Activated T-helper 9 cell treated with anti-CD3 and anti-CD28 coated beads, Interleukin-2, amount 50 U/mL, for 16 hours (primary cell): ENCODE measurements at places on chromosomes 2 and 18.

DNA sequence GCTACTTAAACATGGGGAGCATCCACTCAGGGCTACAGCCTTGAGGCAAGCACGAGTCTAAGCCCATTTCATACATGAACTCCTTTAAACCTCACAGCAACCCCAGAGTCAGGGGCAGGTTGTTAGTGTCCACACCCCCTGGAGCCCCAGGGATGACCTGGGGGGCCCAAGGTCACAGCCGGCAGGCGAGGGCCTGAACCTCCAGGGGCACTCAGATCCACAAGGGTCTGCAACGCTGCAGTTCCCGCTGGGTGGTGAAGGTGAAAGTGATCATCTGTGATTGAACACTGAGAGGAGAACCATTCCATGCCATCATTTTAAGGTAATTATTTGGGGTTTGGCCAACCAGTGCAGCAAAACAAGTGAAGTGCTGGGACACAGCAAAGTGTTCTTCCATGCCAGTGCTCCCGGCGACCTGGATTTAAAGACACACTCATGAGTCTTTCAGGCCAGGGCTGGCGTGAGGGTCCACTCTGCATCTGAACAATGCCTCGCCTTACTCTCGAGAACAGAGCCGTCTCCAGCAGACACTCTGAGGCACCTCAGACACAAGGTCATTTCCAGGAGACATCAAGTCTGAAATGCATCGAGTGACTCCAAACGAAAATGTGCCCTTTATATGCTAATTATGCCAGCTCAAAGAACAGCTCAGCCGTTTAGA is 61.6 kb upstream of the SNTG2 start:
- no peak for DNase-seq

GRCh38 chr18:35110554-35111485 is 69.6 kb downstream of the MAPRE2 start:
- no peak for DNase-seq

GRCh38 chr18:10365901-10366300 is 88.5 kb upstream of the APCDD1 start:
- DNase-seq: no peak

- DNase-seq: no peak
These were observed 21.4 kb downstream of the SLC3A1 start for GRCh38 chr2:44296653-44297052.

DNA sequence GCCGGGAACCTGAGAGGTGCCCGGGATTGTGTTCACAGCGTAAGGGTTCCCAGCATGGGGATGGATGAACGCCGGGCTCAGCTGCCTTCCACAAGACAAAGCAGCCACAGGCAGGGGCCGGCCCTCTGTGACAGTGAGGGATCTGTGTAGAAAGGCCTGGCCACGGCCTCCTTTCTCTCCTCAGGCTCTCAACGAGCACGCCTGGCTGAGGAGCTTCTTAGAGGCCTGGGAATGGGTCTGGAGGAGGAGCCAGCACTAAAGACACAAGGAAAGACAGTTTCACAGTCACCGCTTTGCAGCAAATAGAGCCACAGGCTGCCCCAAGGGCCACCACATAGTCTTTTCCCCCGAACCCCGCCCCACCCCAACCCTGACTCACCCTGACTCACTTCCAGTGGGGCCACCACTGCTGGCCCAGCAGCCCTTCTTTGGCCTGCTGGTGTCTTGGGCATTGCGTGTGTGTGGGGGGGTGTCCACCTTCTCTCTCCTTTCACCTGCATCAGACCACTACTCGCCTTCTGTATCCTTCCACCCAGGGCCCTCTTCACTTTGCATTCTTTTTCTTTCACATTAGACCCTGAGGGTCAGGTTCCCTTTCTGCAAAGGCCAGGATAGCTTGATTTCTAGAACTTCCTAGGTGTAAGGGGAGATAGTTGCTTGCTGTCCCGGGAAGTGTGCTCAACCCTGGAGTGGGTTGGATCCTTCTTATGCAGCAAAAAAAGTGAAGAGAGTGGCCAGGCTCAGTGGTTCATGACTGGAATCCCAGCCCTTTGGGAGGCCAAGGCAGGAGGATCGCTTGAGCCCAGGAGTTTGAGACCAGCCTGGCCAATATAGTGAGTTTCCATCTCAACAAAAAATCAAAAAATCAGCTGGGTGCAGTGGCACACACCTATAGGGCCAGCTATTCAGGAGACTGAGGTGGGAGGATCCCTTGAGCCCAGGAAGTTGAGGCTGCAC is 19.3 kb upstream of the HPCAL1 start:
- no peak for DNase-seq

- DNase-seq: no peak
These were observed 14.6 kb upstream of the DNAJC27 start for GRCh38 chr2:24986372-24986771.

- DNase-seq: no peak
These were observed 31.5 kb downstream of the EHBP1 start for GRCh38 chr2:62736899-62737559.

- DNase-seq: no peak
These were observed 146.7 kb upstream of the L3MBTL4 start for GRCh38 chr18:6561420-6561861.

- DNase-seq: no peak
These were observed 237.8 kb upstream of the THSD7B start for GRCh38 chr2:136527560-136527959.

GRCh38 chr2:142175813-142176338 is 45.1 kb upstream of the LRP1B start:
- DNase-seq: no peak

- DNase-seq: no peak
These were observed 277.8 kb upstream of the CYRIA start for GRCh38 chr2:16943279-16943958.

- DNase-seq: no peak
These were observed 15.2 kb downstream of the PRELID3A start for GRCh38 chr18:12422936-12423335.

- no peak for DNase-seq
These were observed 101.7 kb downstream of the ANKRD44 start for GRCh38 chr2:197208841-197209240.

DNA sequence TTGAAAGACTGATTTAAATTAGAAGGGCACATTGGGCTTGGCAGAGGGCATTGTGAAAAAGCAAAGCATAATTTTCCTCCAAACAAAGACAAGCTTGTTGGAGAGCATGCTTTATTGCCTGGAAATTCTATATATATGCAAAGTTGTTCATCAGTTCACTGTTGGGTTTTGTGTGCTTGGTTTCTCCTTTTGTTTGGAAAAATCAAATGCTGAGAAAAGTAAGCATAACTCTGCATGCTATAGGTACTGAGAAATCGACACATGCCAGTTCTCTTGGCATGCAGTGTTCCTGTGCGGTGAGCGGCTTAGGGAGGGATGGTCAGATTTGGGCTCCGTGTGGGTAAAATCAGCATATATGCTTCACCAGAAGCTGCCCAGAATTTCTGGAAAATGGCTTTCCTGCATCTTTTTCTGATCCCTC is 161.0 kb downstream of the RAPGEF4 start:
- DNase-seq: no peak

DNA sequence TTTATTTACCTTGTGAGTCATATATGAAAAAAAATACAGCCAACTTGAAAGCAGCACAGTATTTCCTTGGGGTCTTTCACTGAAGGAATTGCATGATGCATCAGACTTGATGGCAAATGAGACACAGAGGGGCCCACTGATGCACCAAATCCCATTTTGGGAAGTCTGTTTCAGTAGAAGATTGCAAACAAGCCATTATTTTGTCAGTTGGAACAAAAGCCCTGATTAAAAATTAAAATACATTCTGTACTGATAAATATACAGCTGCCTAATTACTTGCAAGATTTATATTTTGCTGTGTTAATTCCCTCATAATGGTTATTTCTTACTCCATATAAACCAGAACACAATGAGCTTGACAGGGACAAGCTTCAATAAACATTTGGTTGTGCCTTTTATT is 370.4 kb downstream of the SUCLG1 start:
- no peak for DNase-seq

GRCh38 chr18:7177116-7177744 is 53.7 kb upstream of the LRRC30 start:
- DNase-seq: no peak

- no peak for DNase-seq
These were observed 1181.9 kb downstream of the DPP10 start for GRCh38 chr2:115624332-115624731.

GRCh38 chr2:108615480-108616090 is 81.3 kb downstream of the LIMS1 start:
- DNase-seq: no peak

GRCh38 chr2:144448389-144449027 is 71.4 kb downstream of the ZEB2 start:
- DNase-seq: no peak

GRCh38 chr2:168667156-168667555 is 135.3 kb upstream of the NOSTRIN start:
- DNase-seq: no peak

- DNase-seq: no peak
These were observed 515.6 kb downstream of the ERBB4 start for GRCh38 chr2:212022966-212023365.

GRCh38 chr2:32958821-32959220 is 12.1 kb downstream of the LTBP1 start:
- no peak for DNase-seq

DNA sequence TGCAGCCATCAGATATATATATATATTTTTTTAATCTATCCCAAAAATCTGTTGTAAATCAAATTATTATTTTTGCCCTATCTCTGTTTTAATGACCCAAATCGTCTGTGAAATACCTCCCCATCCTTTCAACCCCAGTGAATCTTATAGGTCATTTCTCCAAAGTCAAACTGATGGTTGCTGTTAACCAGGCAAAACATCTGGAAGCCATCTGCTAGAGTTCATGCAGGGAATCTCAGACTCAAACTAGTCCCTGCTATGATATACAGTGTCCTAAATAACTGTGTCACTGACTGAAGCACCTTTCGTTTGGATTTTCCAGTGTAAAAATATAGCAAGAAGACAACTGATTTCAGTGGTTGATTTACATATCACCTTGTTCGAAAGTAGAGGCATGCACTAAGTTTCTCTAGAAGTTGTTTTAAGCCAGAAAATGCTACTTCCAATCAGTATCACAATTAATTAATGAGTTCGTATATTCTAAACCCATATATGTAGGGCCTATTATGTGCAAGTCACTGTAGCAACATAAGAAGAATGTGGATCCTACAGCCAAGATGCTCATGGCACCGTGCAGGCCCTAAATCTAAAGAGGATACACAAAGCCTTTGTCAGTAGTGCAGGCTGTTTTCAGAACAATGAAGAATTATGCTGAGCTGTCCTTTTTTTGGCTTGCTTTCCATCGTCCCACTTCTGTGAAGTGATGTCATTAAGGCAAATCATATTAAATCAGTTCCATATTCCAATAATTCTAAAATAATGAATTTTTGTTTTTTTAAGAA is 566.0 kb downstream of the STK39 start:
- DNase-seq: no peak

DNA sequence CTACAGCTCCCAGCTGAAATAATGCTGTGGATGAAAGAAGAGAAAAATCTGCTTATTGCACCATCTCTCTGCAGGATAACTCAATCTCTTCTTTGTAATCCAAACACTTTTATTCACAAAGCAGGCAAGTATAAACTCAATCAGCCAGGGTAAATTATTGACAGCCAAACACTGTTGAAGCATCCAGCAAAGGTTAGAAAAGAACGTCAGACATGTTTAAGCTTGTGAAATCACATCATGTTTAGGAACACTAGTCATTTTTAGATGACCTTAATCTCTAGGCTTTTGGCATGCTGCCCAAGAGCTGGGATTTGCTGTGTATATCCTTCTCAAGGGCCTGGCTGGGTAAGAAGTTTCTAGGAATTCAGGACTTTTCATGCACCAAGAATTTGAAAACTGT is 1148.1 kb upstream of the FANCL start:
- DNase-seq: no peak

DNA sequence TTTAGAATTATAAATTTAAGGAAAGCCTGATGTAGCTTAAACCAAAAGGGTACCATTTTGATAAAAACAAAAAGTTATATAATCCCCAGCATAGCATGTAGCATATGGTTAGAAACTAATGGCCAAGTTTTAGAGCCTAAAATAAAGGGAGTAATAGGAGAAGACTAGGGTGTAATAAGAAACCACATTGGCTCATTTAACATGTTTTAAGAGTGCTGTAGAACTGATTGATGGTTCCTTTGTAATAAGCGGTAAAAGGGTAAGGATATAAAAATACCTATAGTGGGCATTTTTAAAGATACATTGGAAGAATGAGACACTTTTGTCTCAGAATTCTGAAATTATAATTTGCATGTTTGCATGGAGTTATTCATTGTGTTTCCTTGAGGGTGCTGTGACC is 1.9 kb downstream of the PSMA8 start:
- no peak for DNase-seq

DNA sequence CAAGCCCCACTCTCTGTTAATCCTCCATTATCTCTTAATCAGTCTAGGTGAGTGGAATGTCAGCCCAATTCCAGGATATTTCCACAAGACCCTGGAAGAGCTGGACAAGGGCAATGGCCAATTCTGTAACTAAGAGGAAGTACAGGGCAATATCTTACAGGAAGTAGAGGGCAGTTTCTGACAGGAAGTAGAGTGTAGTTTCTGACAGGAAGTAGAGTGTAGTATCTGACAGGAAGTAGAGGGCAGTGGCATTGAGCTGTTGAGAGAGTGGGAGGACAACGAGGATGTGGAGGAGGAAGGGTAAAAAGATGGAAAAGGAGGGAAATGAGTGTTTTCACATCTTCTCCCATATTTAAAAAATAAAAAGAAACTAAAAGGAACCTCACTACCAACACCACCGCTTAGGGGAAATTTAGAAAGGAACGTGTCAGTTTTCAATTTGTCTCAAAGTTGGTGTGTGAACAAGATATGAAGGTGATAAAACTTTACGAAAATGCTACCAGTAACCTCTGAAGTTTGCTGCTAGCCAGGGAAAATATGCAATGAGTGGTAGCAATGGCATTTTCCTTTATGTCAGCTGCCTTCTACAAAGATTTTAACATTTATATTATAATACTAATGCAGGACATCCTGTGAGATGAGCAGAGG is 430.9 kb upstream of the HNRNPA3 start:
- no peak for DNase-seq

DNA sequence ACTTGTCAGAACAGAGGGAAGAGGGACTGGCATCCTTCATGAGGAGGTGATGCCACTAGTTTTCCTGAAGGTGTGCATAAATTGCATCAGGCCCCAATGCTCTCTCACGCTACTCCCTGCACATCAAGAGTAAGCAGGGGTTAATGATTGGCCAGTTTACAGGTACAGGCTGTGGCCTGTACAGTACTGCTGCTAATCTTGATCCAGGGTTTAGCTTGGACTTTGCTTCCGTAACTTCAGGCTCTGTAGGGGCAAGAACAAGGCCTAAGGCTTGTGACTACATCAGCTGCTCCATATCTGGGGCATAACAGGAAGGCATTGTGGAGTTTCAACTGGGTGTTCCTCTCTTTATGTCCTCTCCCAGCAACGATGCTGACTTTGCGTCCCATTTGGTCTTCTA is 96.8 kb upstream of the FZD7 start:
- DNase-seq: no peak

DNA sequence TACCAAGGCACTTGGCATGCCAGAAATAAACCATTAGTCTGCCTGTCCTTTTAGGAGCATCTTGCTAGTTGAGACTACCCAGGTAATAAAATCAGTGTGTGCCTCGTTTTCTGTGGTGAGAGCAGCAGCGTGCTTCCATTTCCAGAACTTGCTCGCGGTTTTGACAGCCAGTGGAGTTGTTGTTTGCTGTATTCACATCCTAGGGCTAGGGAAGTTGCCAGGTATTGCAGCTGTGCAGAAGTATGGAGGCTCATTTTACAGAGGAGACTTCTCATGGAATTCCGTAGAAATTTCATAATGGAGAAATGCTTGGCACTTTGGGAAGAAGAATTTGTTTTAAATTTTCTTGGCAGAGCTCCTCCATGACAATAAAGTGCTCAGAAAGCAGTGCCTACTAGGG is 1355.1 kb upstream of the ZEB2 start:
- DNase-seq: no peak

- no peak for DNase-seq
These were observed 7.8 kb downstream of the SULT1C4 start for GRCh38 chr2:108385411-108386071.
